ENCODE measurements at places on chromosomes 12 and 14.

DNA sequence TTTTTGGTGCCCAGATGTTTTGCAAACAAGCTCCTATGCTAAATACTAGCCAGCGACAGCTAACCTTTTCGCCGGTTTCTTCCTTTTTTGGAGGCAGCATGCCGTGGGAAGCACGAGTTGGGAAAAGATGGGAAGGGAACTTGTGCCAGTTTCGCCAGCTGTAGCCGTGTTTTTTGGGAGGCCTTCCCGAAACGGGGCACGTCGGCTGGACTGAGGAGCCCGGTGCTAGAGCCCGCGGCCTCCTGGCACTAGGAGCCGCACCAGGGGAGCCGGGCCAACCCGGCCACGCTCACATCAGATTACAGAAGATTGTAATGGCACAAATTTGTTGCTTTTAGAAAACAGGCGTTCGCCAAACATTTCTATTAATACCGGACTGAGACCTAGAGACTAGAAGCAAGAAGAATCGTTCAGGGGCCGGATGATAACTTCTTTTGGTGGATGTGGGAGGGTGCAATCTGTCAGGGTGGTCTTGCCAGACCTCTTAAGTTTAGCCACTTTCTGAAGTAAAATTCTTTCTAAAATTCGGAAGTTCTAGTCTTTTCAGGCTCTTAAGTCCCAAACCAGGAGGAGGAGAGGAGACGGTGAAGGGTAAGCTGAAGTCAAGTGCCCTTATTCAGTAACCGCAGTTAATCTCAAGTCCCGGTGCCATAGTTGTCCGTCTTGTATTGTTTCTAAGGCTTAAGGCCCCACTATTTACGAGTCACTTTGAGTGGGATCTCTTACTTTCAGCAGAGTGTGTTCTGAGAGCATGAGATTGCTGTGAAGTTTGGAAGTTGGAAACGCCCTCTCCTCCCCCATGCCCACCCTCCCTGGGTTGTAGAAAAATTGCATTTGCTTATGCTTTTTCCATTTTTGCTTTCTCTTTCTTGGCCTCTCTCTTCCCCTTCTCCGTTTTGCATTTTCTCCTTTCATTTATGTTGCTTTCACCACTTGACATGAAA is 1.3 kb downstream of the RASSF3 start:
- peak; percentile 21 for DNase-seq

DNA sequence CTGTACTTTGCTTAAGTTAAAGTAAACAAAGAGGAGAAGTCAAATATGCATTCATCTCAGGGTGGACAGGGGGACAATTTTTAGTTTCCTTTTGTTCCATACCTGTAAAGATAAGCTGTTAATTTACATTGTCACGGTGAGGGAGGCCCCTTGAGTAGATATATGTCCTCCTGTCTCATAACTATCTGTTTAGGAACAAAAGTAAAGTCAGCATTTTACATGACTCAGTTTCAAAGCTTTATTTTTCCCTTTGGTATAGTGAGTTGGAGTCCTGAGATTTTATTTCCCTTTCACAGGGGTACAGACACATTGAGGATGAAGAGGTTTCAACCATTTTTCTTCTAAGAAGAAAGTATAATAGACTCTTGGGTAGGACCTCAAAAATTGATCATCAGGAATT is 50.1 kb downstream of the TESPA1 start:
- DNase-seq = no peak

DNA sequence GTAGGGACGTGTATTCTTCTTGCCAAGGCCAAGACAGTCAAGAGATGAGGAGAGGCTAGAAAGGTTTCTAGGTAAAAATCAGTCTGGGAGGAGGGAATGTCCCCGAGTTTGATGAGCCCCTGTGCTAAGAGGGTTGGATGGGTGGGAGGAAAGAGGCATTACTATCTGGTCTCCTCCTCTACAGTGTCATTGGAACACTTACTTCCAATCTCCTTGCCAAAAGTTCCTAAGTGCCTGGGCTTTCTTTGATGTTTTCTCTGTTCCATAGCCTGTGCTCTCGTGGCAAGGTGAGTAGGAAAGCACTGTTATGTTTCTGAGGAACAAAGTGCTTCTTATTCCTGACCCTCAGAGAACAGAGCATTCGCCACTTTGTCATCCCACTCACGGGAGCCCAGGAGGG is at the start of gene RNASE13:
Gene RNASE13 (minus strand): TSS at position 101 of the 400 bp plus-strand sequence. CDS start 519 bp downstream, outside the sequence.
- no peak for DNase-seq

- DNase-seq = no peak
Measured at GRCh38 chr12:107306141-107306659, 212.9 kb upstream of the CRY1 start.

GRCh38 chr12:39413836-39414771 is 28.8 kb downstream of the KIF21A start:
- no peak for DNase-seq

DNA sequence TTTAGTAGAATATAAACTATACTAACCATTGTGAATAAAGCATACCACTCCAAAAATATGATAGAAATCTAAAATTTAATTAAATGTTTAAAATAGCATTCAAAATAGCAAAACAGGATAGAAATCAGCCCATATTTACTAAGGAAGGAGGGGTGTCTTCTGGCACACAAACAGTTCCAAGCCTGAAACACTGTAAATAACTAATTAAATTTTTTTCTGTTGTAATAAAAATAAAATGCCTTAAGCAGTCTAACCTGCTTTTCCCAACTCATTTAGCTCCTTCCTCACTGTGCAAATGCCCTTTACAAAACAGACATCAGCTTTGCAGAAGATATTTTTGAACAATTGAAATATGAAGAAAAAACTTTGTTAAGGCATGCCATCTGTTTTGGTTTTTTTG is 707.1 kb upstream of the USP15 start:
- DNase-seq = no peak

GRCh38 chr14:66758031-66758613 is 250.2 kb downstream of the GPHN start:
- no peak for DNase-seq

- DNase-seq = no peak
Measured at GRCh38 chr12:96989916-96990315, 82.9 kb downstream of the NEDD1 start.

DNA sequence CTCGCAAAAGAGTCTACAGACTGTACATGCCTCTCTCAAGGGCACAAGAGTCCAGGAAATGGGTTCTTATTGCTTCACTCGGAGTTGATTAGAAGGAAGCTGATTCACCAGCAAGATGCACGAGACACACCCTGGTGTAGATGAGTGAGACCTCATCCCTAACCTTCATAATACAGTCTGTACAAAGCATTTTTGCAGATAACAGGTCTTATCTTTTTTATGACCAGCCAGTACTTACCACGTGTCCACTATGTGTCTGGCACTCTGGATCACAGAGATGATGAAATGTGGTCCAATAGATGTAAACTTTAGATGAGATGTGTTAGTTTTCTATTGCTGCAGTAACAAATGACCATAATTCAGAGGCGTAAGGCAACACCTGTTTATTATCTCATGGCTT is 53.4 kb upstream of the PWP1 start:
- DNase-seq = no peak

DNA sequence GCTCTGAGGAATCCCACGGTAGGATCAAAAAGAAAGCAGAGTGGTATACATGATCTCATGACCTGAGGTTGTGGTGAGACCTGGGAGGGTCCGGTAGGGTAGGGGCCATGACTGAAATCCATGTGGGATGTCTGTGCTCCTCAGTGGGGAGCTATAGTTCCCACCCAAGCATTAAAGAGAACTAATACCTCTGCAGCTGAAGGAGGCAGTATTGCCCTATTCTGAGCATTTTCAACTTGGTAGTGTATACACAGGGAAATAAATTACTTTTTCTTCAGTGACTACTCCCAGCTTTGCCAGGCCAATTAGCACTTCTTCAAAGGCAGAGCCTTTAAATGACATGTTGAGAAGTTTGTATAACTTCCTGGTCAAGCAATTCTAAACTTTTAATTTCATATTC is 613.8 kb downstream of the KCNH5 start:
- DNase-seq = no peak

DNA sequence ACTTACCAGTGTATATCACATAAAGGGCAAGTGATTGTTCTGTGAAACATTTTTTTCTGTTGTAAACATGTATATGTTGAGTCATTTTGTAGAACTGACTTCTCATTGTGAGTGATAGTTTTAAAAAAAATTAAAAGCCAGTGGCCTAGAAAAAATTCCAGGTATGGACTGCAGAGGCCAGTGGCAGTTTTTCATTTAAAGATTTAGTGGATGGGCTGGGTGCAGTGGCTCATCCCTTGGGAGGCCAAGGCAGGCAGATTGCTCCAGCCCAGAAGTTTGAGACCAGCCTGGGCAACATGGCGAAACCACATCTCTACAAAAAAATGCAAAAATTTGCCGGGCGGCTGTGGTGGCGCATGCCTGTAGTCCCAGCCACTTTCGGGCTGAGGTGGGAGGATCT is 84.7 kb upstream of the MDM1 start:
- no peak for DNase-seq

GRCh38 chr14:56808383-56809269 is 1.7 kb downstream of the OTX2 start:
- no peak for DNase-seq

- DNase-seq = no peak
Measured at GRCh38 chr14:58994130-58994529, 194.3 kb upstream of the DAAM1 start.

GRCh38 chr14:98130691-98131090 is 1141.3 kb downstream of the BCL11B start:
- no peak for DNase-seq

- no peak for DNase-seq
Measured at GRCh38 chr12:52617403-52617785, 965 bp downstream of the KRT73 start.

GRCh38 chr12:2539938-2540337 is 254.8 kb upstream of the FKBP4 start:
- no peak for DNase-seq

DNA sequence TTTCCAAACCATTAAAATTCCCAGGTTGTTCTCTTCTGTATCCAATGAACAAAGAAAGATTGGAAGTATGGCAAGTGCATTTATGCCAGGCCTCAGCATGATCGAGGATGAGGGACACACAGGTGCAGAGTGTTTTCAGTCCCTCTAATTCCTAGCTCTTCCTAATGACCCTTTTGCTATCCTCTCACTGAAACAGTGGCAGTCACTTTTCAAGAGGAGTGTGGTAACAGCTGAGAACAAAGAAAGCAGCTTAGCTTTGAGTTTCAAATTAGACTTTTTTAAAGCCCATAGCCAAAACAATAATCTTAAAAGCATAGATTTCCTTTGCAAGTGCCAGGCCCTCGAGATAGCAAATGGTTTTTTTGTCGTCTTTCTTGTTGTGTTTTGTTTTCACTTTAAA is 110.8 kb downstream of the KCNH5 start:
- DNase-seq = no peak

DNA sequence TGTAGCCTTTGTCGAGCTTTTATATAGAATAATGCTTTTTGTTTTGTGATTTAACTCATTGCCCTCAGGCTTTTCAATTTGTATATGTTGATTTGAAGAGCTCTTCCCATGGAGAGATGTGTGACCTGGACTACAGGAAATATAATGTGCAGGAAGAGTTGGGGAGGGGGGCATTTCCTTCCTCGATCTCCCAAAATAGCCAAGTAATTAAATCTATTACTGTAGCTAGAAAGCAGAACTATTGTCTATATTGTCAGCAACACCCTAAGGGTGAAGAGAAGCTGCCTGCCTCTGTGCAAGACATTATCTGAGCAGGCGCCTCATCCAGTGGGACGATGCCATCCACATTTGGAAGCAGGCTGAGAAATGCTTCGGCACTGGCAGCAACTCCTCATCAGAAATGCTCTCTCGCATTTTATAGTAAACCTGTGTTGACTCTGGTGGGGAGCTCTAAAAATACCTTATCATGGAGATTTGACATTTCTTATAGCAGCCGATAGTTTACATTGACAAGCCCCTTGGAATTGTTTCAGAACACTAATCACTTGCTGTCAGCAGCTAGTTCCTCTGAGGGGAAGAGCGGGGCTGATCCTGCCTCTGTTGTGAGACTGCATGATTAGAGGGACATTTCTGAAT is 392.5 kb upstream of the RGS6 start:
- DNase-seq = no peak

GRCh38 chr14:22448035-22448904 is 140.8 kb downstream of the DAD1 start:
- DNase-seq = no peak

DNA sequence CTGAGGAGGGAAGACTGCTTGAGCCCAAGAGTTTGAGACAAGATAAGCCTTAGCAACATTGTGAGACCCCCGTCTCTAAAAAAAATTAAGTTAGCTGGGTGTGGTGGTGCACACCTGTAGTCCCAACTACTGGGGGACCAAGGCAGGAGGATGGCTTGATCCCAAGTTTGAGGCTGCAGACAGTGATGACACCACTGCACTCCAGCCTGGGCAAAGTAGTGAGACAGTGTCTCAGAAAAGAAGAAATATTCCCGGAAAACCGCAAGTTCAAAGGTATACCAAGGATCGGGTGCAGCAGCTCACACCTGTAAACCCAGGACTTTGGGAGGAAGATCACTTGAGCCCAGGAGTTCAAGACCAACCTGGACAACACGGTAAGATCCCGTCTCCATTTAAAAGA is 5.8 kb downstream of the PTGES3 start:
- no peak for DNase-seq

- no peak for DNase-seq
Measured at GRCh38 chr14:99181804-99182520, 90.0 kb downstream of the BCL11B start.

DNA sequence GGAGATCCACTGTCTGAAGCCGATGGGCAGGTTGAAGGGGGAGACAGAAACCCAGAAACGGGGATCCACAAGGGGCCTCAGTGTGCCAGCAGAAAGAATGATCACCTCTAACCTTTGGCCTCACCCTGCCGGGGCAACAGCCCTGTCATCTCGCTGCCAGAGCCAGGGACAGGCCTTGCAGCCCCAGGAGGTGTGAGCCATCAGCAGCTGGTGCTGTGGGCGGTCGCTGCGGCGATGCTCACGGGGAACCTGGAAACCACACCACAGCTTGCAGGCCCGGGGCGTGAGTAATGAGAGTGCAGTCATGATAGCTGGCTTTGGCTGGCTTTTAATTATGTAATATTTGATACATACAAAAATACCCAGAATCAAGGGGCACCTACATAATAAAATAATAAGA is 4.7 kb upstream of the TTC7B start:
- no peak for DNase-seq

DNA sequence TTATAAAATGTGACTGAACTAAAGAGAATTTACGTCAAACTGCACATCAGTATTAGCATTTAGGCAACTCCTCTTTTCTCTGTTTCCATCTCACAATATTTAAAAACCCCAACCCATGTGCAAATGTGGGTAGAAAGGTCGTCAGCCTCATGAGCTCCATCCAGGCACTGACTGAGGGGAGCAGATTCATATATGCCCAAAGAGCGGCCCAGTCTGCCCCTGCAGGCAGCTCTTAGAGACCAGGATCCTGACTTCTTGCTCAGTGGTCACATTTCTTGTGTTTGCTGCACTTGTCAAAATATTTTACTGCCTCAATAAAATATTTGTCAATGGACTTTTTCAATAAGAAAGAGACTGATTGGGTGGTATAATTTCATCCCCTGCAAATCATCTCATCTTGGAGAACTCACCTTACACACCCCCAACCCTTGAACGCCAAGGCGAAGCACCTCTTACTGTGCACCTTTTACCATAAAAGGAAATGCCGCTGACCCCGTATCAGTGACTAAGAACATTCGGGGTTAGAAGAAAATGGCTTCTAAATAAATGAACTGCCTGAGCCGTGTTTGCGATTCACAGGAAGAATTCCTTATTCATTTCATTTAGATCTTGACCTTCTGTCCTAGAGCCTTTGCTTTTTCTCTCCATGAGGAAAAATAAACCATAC is 418.8 kb downstream of the BCL11B start:
- DNase-seq = no peak

All from amygdala (tissue), 56 donors.